ENCODE measurements at places on chromosomes 3 and 15.
A peak's percentile ranks its signal among the peaks of the same experiment; 100 is the strongest.

DNA sequence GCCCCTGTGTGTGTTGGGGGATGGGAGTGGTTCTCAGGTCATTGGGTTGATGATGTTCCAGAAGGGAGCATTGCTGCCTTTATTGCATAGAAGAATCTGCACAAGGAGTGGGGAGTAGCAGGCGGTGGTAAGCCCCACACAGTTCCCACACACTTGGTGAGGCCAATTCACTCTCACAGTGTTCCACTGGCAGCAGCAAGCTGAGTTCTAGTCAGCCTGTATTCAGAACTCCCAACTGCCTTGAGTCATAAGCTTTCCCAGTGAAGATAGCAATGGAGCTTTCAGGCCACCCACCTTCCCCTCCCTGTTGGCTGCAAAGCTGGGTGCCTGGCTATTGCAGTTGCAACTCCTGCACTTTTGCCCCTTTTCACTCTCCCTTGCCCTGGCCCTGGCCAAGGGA lies 181.1 kb upstream of the RBMS3 start:
- no peak for DNase-seq

DNA sequence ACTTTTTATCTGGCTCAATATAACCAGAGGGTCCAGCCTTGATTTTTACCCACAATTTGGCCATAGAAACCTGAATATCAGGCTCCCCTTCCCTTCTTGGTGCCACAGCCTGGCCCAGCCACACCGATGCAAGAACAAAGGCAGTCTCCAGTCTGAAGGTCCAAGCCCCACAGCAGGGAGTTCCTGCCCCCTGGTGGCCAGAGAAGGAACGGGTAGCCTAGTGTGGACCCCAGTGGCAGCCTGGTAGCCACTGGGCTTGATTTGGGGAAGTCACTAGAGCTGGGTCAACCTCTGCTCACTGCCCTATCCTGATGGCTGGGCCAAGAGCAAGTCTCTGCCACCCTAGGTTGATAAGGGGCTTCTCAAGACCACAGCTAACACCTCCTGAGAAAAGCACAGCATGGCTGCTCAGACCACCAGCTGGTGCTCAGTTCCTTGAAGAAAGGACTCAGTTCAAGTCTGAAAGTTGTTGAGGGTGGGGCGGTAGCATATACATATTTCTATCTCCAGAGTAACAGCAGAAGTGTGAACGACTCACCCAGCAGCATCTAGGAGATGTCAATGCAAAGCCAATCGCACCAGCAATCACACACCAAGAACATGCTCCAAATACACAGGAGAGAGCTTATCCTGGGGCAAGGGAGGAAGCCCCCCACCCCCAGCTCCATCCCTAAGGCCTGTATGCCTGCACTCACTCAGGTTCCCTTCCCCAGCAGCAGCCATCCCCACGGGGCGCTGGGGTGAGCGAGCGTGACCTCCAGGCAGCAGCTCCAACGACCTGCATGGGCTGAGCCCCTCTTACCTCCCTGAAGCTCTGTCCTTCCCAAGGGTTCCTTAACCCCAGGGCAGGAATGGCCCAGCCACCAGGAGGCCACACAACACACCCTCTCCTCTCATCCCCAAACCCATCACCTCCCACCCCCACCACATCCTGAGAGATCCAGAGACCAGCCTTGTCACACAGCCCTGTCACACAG lies 7.6 kb downstream of the PFKFB4 start:
- peak; percentile 69 for DNase-seq

- DNase-seq = no peak
These were observed 201.5 kb downstream of the SOX2 start for GRCh38 chr3:181913254-181913653.

GRCh38 chr15:93469994-93470393 lies 381.0 kb upstream of the RGMA start:
- no peak for DNase-seq

DNA sequence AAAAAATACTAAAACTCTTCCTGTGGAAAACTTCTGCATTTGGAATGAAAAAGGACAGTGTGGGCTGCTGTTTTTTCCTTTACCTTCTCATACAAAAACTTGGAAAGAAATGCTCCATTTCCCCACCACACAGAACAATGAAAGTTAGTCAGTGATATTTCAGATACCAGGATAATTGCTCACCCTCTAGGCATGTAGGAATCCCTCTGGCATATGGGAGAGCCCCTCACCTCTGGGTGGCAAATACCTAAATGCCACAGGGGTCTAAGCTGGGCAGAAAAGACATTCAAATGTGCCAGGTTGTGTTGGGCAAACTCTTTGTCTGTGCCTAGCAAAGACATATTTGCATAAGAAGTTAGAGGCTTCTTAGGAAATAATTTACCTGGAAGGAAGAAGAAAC lies 560.3 kb upstream of the NR2F2 start:
- DNase-seq = peak; percentile 26

DNA sequence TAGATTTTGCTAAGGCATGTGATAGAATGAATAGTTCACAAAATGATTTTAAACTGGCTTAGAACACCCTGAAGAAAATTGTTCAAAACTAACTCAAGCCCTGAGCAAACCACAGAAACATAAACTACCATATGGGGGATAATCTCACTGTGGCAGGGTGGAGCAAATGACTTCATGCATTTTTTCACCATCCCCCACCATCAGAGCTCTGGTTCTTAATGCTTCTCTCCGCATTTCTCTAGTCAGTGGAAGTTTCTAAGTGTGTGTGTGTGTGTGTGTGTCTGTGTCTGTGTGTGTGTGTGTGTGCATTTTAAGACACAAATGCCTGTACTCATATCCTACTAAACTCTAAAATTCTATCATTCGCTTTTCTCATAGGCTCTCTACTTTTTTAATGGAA lies 107.1 kb upstream of the PHLDB2 start:
- peak; percentile 98 for DNase-seq

- DNase-seq = peak; percentile 74
These were observed 62.2 kb upstream of the MCF2L2 start for GRCh38 chr3:183490653-183491052.

GRCh38 chr3:116070061-116070460 lies 375.2 kb downstream of the LSAMP start:
- DNase-seq = no peak

- DNase-seq = no peak
These were observed 182.6 kb downstream of the ZPLD1 start for GRCh38 chr3:102617381-102617780.

DNA sequence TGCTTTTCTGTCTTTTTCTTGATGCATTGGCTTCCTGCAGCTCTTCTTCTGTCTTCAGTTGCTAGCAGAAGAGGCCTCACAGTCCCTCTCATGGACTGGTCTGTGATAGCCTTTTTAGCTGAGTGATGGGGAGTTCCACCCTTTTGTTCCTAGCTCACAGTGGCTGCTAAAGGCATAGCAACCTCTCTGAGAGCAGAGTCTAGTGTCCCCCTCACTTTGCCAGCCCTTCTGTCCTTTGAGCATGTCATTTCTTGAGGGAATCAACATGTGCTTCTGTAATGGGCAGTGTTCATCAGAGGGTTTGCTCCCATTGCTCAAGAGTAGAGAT lies 44.4 kb downstream of the GAP43 start:
- no peak for DNase-seq

DNA sequence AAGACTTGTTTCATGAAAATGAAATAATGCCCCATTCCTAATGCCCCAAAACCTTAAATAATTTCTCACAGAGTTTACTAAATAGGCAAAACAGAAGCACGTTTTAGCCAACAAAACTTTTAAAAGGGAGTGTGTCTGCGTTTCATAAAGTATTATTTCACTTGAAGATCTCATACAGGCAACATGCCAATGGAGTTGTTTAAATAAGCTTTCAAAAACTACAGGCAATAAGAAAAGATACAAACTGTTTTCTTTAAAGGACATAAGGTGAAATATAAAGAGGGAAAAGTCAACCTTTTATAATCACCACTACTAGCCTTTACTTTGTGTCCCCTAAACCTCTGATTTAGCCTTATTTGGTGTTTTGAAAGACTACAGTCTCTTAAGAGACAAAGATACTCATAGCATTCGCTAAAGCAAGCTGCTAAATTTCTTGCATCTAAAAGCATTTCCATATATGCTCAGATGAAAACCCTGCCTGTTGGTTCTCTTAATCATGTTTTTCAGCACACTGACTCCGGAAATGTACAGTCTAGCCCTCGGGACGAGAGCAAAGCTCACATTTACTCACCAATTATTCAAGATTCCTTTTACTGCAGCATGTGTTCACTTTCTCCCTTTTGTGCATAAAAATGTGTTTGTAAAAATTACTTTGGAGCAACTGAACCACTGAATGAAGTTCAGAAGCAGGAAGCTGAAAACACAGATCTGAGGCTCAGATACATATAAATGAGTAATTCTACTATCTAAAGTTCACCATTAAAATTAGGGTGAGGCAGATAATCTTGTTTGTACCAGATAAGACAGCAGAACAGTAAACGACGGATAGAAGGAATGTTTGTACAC lies 119.0 kb downstream of the GOLIM4 start:
- DNase-seq = peak; percentile 28

- peak; percentile 47 for DNase-seq
These were observed 321.5 kb upstream of the CTNNB1 start for GRCh38 chr3:40877631-40878463.

- peak; percentile 89 for DNase-seq
These were observed 369.1 kb downstream of the RBMS3 start for GRCh38 chr3:29649815-29650547.

- no peak for DNase-seq
These were observed 17.8 kb downstream of the SUMF1 start for GRCh38 chr3:4449043-4449805.

GRCh38 chr3:48320996-48321395 lies 12.5 kb downstream of the SPINK8 start:
- no peak for DNase-seq

DNA sequence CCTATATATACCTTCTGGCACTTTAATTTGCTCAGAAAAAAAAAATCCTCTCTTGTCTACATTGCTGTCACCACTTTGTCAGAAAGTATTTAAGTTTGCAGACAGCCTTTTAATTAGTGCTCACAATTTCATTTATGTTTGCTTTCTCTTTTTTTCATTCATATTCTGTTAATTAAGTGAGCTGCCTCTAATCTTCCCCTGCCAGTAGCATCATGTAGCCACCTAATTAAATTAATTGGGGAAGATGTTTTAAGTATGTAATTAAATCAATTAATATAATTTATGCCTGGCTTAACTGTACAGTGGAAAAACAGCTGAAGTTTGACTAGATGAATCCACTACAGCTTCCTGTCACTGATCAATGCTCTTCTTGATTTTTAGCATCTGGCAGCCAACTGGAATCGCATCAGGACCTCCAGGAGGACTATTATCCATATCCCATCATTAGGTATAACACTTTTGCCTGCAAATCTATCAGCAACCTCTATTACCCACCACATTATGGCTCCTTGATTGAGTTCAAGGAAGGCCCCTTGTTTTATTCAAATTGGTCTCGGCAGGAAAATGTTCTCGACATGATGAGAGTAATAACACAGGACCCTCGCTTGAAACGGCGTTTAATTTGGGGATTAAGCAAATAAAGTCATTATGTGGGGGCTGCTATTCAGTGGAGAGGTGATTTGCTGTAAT lies 118.5 kb downstream of the IQCH start:
- DNase-seq = no peak

All from iris pigment epithelial cell (primary cell).